ENCODE measurements at places on chromosomes 2 and 18.

DNA sequence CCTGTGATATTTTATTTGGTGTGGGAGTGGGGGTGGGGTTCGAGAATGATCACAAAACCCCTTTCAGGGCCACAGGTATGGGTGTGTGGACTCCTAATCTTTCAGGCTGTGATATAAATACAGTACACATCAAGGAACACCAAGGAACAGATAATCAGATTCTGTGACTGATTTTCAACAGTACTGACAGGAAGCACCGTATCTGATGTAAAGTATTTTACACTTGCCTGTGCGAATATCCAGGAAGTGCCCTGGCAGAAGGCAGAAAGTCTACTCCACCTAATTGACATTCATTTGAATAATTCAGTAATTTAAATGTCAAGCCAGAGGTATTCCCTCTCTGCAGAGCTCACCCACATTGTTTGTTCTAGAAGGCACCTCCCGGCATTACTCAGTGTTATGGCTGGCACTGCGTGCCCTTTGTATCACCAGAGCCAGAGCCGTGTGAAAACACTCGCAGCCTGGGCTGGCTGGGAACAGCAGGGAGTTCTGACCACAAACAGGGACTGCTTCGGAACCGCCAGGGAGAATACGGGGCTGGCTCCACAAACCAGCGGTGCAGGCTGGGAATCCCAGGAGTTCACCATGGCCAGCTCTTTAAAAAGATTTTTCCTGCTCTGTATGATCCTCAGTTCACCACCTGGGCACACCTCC is 91.8 kb downstream of the ACVR1 start:
- DNase-seq, result peak; percentile 47

- DNase-seq, result no peak
These were observed 293.8 kb downstream of the CYP26B1 start for GRCh38 chr2:71853858-71854257.

- peak; percentile 68 for DNase-seq
These were observed 122.3 kb upstream of the RAB6C start for GRCh38 chr2:129857200-129857599.

DNA sequence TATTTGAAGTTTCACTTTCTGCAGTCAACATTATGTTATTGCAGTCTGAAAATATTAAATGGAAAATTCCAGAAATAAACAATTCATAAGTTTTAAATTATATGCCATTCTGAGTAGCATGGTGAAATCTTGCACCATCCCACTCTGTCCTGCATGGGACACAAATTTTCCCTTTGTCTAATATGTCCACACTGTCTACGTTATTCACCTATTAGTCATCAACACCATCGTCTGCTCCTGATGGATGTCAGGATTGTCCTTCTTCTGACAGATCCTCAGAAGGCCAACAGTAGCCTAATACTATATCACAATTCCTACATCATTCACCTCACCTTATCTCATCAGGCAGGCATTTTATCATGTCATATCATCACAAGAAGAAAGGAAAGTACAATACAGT is 163.1 kb downstream of the TXNL1 start:
- DNase-seq, result no peak

DNA sequence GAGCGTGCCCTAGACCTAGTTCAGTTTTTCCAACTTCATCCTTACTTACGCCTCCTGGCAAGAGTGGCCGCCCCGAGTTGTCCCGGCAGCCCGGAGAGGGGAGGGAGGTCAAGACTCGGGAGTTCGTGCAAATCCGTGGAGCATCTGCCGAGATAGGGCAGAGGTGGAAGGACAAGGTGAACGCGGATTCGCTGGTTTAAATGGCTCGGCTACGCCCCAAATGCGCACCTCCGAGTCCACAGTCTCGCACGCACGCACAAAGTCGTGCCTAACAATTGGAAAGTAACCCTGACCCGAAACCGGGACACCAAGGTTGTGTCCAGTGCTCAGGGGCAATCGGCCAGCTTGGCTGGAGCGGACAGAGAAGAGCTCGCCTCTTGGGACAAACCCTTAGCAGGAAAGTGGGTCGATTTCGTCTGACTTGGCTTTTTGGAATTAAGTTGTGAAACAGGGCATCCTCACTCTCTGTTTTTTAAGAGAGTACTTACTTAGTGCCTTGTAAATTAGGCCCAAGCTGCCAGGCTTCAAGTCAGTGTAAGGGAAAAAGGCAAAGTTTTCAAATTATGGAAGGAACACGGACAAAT is 726 bp upstream of the SS18 start:
- no peak for DNase-seq

All from ureter (tissue), 1 donor.